IMR-90 (cell line): ENCODE measurements at places on chromosomes 1 and 21. TPM values are rescaled to one million over a fixed set of nuclear protein-coding genes. Genes with fewer than 3 reads are reported as not detected.

The DMRTA2 gene
- not detected in 2 replicates for total RNA-seq

The OR6K3 gene
- not detected in 2 replicates for total RNA-seq

The OR10K1 gene
- total RNA-seq: not detected in 2 replicates

GRCh38 chr1:168917796-168918195 lies 188.7 kb upstream of the ATP1B1 start:
- no peak for DNase-seq

The TFF3 gene
- not detected in 2 replicates for total RNA-seq

The OR2T29 gene
- total RNA-seq: not detected in 2 replicates

- no peak for DNase-seq
Observed at GRCh38 chr1:221166559-221167318, 287.5 kb downstream of the HLX start.

The FAAP20 gene
- total RNA-seq: 6.5 and 7.5 TPM in 2 replicates

DNA sequence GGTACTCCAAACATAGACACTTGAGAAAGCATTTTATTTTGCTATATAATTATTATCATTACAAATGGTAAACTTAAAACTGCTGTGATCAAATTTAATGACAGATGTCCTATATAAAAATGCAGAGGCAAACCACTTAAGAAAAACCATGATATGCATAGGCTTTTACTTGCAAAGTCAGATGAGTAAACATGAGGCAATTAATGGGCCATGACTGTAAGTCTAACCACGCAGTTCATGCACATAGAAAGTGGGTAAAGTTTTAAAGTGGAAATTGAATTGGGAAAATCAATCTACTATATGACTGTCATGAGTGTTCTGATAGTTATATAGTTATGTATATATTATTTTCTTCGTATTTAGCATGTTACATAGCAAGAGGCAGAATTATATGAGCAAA lies 219.2 kb downstream of the PTPRC start:
- no peak for DNase-seq

DNA sequence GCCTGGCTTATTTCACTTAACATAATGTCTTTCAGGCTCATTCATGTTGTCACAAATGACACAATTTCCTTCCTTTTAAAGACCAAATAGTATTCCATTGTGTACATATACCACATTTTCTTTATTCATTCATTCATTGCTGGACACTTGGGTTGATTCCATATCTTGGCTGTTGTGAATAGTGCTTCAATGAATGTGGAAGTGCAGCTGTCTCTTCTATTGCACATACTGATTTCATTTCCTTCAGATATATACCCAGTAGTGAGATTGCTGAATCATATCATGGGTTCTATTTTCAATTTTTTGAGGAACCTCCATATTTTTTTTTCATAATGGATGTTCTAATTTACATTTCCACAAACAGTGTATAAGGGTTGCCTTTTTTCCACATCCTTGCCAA lies 38.6 kb upstream of the WLS start:
- DNase-seq: peak; percentile 14

DNA sequence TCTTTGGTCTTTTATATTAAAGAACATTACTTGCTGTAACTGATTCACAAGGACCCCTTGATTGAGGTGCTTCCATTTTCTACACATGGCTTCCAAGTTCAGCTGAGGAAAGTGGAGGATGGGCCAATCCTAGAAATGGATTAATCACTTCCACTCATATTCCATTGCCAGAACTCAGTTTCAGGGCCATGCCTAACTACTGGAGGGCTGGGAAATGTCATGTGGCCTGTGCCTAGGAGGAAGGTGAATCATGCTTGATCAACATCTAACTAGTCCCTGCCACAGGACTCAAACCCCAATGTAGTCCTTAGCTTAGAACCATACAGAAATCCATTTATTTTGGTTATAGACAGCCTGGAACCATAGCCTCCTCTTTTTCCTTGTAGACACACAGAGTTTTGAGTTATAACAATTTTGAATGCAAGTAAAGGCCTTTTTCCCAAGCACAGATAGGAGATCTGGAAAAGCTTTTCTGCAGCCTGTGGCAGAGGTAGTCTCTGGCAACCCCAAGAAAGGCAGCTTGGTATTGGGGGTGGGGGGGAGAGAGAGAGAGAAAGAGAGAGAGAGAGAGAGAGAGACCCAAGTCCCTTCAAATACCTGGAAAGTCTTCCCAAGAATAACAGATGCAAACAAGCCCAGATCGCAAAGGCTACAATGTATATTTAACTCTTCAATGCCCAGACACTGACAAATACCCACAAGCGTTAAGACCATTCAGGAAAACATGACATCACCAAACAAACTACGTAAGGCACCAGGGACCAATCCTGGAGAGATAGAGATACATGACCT lies 12.5 kb downstream of the MAST2 start:
- DNase-seq: peak; percentile 39

The RYR2 gene
- not detected in 2 replicates for total RNA-seq

DNA sequence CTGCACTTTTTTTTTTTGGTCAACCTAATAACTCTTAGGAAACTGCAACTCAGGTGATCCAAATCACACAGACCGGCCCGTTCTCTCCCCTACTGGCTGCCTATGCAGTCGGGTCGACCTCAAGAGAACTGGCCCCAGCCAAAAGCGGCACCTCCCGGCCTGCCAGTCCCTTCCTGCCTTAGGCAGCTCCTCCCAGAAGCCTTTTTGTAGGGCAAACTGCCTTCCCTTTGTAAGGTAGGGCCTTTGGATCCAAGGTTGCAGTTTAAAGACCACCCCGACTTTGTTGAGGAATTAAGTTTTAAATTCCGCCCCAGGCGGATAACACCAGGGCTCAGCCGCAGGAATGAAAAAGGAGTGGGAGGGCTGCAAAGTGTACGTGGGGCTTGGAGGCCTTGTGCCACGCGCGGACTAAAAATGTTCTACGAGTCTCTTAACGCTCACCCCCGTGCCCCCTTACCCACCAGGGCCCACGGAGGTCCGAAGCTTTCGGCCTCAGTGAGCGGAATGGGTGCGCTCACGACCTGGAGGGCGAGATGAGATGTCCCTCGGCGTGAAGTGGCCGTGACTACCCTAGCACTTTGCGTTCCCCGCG lies 642 bp upstream of the ST3GAL3 start:
- no peak for DNase-seq

- DNase-seq: peak; percentile 12
Observed at GRCh38 chr1:18556364-18556763, 74.3 kb upstream of the PAX7 start.

GRCh38 chr1:13722808-13723360 lies 22.9 kb downstream of the PRDM2 start:
- no peak for DNase-seq

The AZIN2 gene
- total RNA-seq: 2.2 and 4.7 TPM in 2 replicates

GRCh38 chr1:206925106-206925736 lies 3.5 kb upstream of the FCMR start:
- no peak for DNase-seq

The IFI16 gene
- 45.0 and 60.3 TPM in 2 replicates for total RNA-seq
